Epithelial cell of proximal tubule (primary cell): ENCODE measurements at places on chromosomes 5 and 9. TPM values are rescaled to one million over a fixed set of nuclear protein-coding genes. Genes with fewer than 3 reads are reported as not detected.

DNA sequence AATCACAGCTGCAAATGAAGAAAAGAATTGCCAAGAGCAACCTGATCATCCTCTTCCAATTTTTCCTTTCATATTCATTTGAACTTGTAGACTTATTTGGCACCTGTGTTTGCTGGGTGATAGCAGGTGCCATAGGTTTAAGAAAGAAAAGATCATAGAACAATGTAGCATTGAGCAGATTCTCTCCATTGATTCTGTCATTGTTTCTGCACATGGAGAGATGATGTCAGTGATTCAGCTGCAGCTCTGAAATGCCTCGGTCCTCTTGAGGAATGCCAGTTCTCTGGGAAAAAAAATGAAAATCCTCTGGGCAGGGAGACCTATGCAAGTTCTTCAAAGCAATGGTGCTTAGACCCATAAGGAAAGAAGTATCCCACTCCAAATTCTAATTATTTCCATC, 418.1 kb upstream of the KLF4 start:
- no peak for DNase-seq

- no peak for DNase-seq
Observed at GRCh38 chr5:95794070-95794516, 28.4 kb downstream of the GLRX start.

- no peak for DNase-seq
Observed at GRCh38 chr9:103811462-103811861, 282.6 kb upstream of the SMC2 start.

- no peak for DNase-seq
Observed at GRCh38 chr5:131983244-131983771, 28.1 kb downstream of the ACSL6 start.

DNA sequence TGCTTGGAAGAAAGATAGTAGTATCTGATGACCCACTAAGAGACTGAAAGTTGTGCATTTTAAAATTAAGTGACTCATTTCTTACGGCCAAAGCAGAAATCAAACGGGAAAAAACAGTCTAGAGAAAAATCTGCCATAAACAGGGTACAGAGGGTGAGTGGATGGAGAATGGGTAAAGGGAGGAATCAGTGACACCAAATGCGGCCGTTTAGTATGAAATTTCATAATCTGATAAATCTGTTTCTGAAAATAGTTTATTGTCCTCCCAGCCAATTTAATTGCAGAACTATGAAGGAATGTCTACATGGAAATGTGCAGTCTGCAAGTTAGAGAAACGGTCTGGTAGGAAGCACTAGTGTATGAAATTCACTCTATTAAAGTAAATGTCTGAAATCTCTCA, 39.5 kb downstream of the ADAMTS12 start:
- DNase-seq = no peak

Gene PCDHB2
- total RNA-seq = under 0.01 and 0.17 TPM in 2 replicates

Gene CCNG1
- 139 and 191 TPM in 2 replicates for total RNA-seq

Gene AP3B1
- total RNA-seq = 36.3 and 47.1 TPM in 2 replicates
